ENCODE measurements at places on chromosomes 5 and 9.

DNA sequence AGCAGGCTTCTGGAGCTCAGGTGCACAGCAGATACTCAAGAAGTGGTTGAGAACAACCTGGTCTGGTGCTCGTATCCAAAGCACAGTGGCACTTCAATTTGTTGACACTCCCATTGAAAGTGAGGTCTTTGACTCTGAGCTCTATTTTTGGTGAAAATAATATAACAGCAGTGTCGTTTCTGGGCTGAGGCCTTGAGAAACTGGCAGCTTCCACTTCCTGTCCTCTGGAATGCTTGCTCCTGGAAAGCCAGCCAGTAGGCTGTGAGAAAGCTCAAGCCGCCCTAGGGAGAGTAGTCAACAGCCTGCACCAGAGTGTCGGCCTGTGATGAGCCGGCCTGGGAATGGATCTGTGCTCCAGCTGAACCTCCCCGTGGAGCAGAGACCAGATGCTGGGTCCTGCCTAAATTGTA, 6.8 kb upstream of the SUSD3 start:
- DNase-seq, result no peak

DNA sequence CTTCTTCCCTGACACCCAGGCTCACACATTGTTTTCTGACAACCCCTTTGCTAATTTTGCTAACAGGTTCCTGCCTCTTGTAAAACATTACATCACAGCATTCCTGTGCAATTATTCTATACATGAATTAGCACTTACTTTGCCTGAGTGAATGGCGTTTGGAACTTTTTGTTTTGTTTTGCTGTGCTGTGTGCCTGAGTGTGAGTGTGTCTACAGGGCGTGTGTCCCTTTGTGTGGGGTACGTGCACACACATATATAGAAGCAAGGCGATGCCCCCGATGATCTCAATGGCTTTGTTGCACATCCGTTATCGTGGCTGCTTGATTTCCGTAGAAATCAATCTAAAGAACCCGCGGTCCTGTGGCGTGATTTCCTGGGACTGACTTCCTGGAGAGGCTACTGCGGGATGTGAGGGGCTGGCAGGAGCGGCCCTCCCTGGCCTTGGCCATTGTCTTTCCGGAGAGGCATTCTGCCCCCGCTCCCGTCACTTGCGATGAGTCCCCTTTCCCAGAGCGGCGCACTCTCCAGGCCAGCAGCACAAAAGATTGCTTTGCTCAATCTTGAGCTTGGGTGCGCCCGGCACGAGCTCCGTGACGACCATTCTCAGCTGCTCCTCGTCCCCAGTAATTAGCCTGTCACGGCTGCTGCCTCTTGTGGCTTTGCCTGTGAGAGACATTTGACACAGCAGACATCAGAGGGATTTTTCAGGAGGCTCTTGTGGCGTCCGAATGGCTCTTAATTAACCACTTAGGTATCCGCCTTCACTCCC, 398.1 kb upstream of the IRX1 start:
- peak; percentile 88 for DNase-seq

DNA sequence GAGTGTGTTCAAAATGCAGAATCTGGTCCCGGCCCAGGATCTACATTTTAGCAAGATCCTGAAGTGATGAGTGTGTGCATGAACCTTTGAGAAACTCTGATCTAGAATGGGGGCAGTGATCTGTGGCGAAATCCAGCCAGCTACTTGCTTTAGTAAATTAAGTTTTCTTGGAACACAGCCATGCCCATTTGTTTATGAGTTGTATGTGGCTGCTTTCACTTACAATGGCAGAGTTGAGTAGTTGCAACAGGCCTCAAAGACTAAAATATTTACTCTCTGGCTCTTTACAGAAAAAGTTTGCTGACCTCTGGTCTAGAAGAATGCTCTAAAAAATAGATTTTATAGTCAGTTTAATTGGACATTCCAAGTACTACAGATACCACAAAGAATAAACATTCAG, 588.3 kb downstream of the BNC2 start:
- no peak for DNase-seq

DNA sequence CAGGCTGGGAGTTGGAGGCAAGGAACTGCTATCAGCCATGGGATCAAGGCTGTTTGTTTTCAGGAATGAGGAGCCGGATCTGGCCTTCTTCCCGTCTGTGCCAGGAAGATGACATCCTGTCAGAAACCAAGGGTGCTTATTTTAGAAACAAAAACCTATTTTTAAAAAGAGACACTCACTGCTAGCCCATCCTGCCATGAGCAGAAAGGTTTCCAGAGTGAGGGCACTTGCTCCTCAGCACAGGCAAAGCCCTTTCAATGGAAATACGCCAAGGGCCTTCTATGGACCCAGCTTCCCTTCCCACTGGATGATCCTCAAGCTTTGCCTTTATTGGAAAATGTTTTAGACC, 132.6 kb upstream of the FSTL4 start:
- no peak for DNase-seq

GRCh38 chr5:134026521-134027287, 21.9 kb upstream of the VDAC1 start:
- no peak for DNase-seq

DNA sequence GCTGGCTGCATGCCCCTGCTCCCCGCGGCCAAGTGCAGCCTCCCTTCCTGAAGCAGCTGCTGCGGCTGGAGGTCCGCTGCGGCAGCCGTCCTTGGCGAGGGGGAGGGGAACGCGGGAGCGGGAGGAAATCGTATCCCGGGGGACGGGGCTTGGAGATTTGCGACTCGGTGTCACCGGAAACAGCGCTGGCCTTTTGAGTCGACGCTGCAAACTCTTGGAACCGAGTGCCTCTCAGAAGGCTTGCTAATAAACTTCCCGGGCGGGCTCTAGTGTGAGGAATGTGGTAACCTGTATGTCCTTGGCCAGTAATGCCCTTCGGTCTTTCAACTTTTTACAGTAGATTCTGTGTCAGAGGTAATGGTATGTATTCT, 82.7 kb downstream of the PTPDC1 start:
- no peak for DNase-seq

All from DMS153 (cell line).